ENCODE measurements at places on chromosomes 12 and 14.

- DNase-seq, result no peak
Measured at GRCh38 chr12:71948390-71948789, 9.7 kb downstream of the TPH2 start.

DNA sequence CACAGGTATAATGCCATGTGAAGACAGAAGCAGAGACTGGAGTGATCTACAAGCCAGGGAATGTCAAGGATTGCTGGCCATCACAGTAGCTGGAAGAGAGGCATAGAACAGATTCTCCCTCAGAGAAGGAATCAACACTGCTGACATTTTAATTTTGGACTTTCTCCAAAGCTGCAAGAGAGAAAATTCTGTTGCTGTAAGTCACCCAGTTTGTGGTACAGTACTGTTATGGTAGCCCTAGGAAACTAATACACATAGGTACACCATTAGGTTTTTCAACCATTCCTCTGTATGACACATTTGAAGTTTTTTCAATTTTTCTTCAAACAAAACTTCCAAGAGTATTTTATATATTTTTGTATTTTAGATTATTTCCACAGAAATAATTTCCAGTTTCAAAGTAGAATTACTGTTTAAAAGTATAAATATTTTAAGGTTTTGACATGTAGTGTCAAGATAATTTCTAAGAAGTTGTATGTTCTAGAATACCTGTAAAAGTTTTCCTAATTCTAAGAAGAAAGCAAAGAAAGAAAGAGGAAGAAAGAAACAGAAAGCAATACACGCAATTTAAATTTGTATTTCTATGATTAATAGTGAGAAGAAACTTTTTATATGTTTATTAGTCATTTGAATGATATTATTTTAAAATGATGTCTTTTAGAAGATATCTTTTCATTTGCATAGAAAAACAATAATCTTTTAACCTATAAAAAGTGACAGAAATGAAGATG, 64.9 kb upstream of the CATSPERB start:
- no peak for DNase-seq

- no peak for DNase-seq
Measured at GRCh38 chr14:83714151-83714550, 1815.8 kb upstream of the FLRT2 start.

- DNase-seq, result no peak
Measured at GRCh38 chr12:78878459-78878858, 13.9 kb downstream of the SYT1 start.

- DNase-seq, result no peak
Measured at GRCh38 chr12:25491396-25492325, 61.4 kb downstream of the LMNTD1 start.

GRCh38 chr12:29614694-29615325, 117.3 kb upstream of the OVCH1 start:
- peak; percentile 55 for DNase-seq

- no peak for DNase-seq
Measured at GRCh38 chr12:58314610-58315009, 373.2 kb downstream of the ATP23 start.

DNA sequence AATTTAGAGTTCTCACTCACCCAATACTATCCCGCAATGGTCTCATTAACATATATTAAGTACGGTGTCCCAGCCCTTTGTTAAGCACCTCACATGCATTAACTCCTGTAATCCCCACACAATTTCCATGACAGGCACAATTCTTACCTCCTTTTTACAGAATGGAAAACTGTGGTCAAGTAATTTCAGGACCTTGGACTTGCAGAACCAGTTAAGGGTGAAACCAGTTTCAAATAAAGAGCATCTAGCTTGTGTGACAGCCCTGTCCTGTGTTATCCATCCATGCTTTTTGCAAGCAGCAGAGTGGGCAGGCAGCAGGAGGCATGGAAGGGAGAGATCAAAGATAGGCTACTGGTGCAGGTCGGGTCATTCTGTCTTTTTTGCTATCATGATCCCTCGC, 470.8 kb downstream of the NELL2 start:
- DNase-seq, result no peak

DNA sequence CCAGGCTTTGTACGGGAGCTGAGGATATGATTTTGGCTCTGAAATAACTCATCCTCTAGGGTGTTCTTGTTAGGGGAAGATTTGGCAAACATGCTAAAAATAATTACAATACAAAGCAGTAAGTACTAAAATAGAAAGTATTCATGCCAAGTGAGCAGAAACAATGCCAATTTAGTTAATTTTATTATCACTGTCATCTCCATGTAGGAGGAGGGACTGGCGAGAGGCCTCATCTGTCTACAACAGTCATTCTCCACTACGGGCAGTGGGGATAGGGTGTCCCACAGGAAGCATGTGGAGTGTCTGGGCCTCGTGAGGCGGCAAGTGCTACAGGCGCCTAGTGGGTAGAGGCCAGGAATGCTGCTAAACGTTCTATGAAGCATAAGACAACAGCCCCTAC, 3.3 kb downstream of the ISM2 start:
- no peak for DNase-seq

DNA sequence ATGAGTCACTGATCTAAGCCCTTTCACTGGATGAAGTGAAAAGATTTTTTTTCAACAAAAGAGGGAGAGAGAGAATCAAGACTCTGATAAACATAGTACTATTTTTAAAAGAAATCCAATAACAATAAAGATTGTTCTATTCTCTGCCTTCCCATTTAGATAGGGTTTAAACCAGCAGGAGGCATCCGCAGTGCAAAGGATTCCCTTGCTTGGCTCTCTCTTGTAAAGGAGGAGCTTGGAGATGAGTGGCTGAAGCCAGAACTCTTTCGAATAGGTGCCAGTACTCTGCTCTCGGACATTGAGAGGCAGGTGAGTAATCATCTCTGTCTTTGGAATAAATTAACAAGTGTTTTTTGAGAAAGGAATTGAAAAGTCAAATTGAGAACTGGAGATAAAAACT, 124.9 kb downstream of the DERA start:
- no peak for DNase-seq

- no peak for DNase-seq
Measured at GRCh38 chr14:31024577-31025366, 677 bp upstream of the AP4S1 start.

GRCh38 chr12:119938049-119938667, 50.9 kb upstream of the BICDL1 start:
- DNase-seq, result peak; percentile 60

DNA sequence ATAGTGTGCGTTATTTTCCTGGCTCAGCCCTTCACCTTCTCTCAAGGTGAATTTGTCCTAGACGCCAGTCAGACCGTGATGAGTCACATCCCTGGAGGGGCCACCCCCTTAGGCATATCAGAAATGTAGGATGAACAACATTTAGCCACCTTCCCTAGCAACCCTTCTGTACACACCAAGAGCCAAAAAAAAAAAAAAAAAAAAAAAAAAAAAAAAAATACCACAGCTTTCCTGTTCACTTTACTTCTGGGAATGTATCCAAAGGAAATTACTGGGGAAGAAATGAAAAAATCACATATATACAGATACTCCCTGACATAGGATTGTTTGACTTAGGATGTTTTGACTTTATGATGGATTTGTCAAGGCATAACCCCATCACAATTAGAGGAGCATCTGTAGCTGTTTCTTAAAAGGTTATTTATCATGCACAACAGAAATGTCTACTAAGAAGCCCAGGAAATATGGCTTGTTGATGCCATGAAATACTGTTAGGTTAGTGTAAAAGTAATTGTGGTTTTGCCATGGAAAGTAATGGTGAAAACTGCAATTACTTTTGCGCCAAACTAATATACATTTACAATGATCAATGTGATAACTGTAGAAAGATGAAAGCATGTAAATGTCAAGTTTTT, 68.2 kb upstream of the BDKRB2 start:
- no peak for DNase-seq

DNA sequence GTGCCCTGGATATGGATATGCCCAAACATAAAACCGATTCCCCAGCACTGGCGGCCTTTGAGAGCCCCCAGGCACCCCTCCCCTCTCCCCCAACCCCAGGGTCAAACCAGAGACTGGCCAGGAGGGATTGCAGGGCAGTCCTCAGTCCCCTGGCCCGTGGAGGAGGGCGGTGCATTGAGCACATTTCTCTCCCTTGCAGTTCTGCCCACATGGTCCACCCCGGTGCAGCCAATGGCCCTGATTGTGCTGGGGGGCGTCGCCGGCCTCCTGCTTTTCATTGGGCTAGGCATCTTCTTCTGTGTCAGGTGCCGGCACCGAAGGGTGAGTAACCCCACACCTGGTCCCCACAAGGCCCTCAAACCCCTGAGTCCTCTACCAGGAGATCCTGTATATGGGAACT, 3.4 kb upstream of the GPR162 start:
- no peak for DNase-seq

DNA sequence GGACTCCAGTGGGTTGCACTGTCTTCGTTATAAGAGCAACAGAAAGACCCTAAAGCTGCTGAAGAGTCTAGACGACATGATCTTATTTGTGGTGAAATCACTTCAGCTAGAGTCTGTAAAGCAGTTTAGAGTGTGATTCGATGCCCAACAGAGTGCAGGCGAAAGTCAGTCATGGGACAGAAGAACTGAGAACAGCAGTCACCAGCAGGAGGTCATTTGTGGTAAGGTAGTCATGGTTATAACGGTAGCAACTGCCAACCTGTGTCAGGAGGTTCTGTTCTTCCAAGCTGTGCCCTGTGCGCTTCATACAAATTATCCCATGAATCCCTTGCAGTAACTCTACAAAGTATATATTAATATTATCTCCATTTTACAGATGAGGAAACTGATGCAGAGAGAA, 954.1 kb downstream of the AACS start:
- DNase-seq, result no peak

DNA sequence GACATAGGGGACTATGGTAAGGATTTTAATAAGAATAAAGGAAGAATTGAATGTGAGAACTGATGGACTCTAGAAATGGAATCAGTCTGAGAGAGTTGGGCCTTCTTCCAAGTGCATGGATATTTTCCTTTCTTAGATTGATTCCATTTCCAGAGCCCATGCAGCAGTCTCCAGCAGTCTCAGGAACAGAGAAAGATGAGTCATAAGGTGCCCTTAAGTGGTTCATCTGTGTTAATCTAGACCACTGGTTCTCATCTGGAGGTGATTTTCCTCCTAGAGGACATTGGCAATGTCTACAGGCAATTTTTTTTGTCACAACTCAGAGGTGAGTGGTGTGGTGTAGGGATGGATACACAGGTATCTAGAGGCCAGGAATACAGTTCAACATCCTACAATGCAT, 25.9 kb downstream of the TRIM9 start:
- no peak for DNase-seq

DNA sequence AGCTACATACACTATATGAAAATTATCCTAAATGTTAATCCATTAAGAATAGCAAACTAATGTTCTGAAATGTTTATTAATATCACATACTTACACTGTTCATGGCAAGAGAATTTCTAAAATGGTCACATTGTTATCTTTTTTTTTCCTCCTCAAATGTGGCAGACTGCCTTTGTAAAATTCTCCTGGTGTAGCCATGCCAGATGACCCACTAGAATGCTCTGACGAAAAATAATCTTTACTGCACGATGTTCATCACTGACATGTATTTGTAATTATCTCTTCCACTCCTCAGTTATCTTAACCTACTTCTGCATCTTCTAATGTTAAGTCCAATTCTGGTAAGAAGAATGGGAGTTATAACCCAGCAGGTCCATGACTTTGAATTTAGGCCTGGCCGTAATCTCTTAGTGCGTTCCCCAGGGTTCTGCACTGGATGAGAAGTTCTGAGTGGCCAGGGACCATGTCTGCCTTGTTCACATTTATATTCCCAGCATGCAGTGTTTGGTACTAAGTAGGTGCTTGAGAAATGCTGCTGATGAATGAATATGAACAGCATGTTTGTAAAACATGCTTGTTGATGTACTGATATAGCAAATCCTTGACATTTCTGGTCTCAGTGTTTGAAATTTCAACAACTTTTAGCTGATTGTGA, 46.7 kb downstream of the NOPCHAP1 start:
- no peak for DNase-seq

DNA sequence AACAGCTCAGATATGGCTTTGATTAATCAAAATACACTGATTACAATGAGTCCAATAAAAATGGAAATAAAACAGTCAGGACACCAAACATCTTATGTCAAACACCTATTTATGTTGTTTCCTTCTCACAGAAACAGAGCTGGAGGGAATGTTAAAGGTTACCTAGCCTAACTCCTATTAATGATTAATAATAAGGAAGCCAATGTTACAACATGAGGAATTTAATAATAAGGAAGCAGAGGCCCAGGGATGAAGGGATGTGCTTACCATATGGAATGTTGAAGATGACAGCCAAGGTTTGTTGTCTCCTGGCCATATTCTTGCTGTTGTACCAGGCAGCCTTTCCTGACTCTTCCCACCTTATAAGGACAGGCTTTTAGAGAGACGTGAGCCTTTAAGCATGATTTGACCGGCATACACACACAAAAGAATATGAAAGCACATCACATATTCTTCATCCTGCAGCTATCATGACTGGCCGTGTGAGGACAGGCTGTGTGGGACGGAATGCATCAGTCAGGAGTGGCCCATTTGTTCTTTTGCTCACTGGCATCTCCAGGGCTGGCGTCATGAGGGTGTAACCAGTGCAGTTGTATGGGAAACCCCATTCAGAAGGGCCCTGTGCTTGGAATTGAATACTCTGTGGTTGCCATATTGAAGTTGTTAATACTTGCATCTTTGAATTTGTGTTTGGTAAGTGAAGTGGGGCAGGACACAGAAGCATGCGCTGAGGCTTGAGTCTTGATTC, 3.1 kb upstream of the GPRC5D start:
- DNase-seq, result peak; percentile 26

DNA sequence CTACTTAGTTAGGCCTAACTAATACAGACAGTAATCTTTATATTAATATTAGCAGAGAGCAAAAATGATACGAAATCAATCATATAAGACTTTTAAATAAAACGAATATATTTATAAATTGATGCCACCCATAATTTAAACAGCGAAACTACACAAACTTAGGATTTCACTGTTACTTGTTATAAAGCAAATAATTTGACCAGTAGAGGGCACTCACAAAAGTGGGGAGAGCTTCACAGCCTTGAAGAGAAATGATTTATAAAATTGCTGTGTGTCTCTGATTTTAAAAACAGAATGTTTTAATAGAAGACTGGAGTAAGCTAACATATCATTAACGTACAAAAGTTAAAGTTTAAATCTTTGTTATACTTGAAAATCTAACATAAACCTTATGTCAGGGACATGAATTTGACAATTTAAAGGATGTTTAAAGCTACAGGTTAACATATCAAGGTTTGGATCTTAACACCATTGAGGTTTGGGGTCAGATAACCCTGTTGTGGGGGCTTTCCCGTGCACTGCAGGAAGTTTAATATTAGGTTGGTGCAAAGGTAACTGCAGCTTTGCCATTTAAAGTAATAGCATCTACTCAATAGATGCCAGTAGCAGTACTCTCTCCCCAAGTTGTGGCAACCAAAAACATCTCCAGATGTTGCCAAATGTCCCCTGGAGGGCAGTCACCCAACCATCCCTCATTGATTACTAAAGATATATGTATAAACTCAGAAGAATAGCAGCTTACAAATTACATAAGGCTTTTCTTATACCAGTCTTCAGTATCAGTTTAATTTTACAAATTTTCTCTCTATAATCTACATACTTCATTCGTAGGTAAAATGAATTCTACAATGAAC, 9.3 kb downstream of the KRAS start:
- DNase-seq, result peak; percentile 27

- no peak for DNase-seq
Measured at GRCh38 chr12:107539196-107539939, 146.2 kb upstream of the PWP1 start.

All from renal pelvis (tissue), 12 donors.